CD4-positive, alpha-beta T cell treated with Interleukin-15 for 4 hours (primary cell): ENCODE measurements at places on chromosomes 1 and 21.

DNA sequence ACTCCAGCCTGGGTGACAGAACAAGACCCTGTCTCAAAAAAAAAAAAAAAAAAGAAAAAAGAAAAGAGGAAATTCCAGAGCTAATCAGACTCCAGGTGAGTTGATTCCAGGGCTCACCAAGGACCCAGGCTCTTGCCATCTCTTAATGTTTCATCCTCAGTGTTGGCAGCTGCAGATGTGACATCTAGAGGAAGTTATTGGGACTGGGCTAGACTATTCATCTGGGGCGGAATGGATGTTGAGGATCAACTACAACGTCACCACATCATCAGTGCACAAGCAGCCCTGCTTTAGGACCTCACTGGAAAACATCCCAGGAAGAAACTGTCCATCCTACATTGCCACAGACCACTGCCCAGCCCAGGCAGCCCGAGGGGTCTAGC lies 28.6 kb upstream of the PARP1 start:
- DNase-seq: no peak

DNA sequence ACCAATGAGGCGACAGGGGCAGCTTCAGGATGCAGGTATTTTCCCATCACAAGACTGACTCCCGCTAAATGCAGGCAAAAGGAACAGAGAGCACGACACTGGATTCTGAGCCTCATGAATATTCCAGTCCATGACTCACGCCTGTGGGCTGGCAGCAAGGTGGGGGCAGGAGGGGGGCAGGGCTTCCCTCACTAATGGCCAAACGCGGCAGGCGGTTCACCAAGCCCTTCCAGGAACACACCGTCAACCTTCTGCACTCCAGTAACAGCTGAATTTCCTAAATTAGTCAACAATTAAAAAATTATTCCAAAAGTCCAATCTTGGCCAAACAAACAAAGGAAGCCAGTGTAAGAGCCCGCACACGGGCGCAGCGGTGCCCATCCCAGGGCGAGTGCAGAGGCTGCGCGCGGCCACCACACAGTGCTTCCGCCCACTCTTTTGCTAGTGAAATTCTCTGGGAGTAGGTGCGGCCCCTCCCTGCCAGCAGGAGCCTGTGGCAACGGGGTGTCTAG lies 12.5 kb upstream of the GPR153 start:
- no peak for DNase-seq

DNA sequence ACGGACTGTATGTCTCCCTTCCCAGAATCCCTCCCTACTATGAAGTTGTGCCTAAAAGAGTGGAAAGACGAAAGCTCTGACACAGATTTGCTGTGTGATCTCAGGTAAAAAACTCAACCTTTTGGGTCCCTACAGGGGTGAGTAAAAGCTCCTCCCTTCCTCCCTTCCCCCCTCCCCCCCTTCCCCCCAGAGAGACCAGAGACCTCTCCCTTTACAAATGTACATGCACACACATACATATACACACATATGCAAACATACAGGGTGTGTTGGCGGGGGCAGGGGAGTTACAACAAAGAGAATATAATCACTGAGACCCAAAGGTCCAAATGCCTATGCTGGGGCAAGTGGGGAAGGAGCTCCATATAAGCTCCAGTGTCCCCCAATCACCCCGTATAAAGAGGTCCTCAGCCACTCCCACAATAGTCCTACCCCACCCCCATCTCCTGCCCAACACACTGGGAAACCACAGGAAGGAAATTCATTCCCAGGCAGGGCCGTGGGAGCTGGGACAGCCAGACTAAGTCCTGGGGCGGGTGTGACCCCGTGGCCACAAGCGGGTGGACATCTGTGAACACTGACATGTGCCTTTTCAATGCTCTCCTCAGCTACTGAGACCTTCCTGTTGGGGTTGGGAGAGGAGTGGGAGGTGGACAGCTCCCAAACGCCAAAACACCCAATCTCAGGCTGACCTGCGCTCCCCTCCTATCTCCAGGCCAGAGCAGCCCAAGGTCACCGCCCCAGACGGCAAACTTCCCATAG lies 2.0 kb downstream of the MEF2D start:
- DNase-seq: no peak

DNA sequence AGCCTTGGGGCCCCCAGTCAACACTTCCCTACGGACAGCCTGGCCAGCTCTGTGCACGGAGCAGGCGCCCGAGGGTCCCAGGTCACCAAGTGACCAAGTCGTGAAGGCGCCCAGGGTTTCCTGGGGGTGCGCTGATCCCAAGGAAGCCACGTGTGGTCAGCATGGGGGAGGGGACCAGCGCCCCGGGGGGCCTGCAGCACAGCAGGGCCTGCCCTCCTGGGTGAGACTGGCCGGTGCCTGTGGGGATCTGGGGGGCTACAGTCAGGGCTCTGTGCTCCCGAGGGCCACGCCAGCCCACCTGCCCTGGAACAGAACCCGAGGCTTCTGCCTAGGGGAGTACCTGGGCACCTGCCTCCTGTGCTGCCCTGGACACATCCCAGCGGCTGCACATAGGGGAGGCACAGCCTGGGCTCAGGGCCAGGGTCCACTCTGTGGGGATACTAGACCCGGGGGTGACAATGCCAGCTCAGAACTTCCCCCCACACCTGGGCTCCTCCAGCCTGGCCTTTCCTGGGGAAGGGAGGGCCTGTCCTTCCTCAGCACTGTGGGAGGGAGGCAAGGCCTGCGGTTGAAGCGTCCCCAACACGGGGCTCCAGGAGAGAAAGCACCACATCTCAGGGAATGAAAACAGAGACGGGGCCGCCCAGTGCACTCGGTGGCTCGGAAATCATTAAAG lies 6.2 kb upstream of the POFUT2 start:
- DNase-seq: no peak

DNA sequence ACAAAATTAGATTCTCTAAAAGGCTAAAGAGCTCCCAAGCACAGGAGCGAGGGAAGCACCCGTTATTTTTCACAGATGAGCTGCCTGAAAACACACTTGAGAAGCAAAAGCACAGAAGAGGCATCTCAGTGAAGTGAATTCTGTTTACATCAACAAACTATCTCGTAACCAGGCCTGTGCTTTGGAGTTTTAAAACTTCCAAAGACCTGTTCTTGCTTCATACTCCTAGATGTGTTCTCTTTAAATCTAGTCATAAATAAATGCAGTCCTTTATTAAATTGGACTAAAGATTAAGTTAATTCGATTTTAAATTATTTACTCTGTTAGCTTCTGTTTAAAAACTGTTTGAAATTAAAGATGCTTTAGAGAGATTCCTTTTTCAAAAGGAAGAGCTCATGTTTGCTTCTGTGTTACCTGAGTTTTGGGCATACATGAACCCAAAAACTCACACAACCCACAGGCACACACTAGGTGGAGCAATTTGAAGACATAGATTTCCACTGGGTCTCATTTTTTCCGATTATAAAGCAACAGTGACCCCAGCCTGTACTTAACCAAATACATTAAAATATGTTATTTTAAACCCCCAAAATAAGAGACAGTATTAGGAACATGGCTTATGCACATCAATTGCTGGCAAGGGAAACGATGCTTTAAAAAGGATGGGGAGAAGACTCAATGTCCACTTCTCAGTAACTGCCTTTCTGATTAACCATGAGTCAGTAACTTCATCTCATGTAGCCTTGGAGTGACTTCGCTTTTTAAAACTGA lies 648.2 kb downstream of the SMYD3 start:
- no peak for DNase-seq

GRCh38 chr1:112114540-112114939 lies 125.1 kb upstream of the KCND3 start:
- no peak for DNase-seq

GRCh38 chr1:2351723-2352122 lies 39.6 kb downstream of the MORN1 start:
- no peak for DNase-seq

- peak; percentile 51 for DNase-seq
Observed at GRCh38 chr1:228459091-228459993, 27.8 kb upstream of the RNF187 start.

DNA sequence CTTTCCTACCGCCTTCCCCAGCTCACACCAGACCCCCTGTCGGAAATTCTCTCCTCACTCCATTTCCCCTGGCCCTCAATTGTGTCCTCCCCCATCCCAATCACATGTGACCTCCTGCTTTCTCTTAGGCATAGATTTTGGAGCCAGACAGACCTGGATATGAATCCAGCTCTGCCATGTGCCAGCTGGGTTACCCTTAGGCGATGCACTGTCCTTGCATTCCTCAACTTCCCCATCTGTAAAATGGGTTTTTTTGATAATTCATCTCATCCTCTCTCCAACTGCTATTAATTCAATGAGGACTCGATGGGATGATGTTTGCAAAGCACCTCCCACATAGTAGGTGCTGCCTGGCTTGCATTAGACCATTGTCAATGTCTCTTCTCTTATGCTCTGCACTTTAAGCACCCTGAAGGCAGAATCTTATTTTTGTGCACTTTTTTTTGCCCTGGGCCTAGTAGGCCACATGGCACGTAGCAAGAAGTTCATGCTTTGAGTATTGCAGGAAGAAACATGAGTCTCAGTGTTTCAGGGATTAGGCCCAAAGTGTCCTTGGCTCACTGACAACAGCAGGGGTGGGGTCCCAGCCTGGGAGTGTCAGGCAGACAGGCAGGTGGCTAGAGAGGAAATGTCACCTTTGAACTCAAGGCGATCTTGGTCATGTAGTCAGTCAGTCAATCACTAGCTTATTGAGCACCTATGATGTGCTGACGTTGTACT lies 47.6 kb downstream of the TAS1R2 start:
- no peak for DNase-seq

GRCh38 chr21:15601390-15601789 lies 128.4 kb upstream of the USP25 start:
- no peak for DNase-seq
